ENCODE measurements at places on chromosomes 13 and 19. TPM values are rescaled to one million over a fixed set of nuclear protein-coding genes. Genes with fewer than 3 reads are reported as not detected.

Gene LMTK3
- total RNA-seq, result 0.09 TPM

- H3K4me1 ChIP-seq, result no peaks in the 10 kb centered on the region
- H3K27me3 ChIP-seq, result no peaks in the 10 kb centered on the region
- DNase-seq, result no peak
- no peak overlapping the region for H3K27ac ChIP-seq
- no peak overlapping the region for H3K4me3 ChIP-seq
Measured at GRCh38 chr19:42352301-42353259, 27.1 kb downstream of the MEGF8 start.

GRCh38 chr19:51047031-51047335 is 12.2 kb upstream of the KLK12 start:
- H3K4me1 ChIP-seq, result no peaks in the 10 kb centered on the region
- H3K36me3 ChIP-seq, result no peaks in the 10 kb centered on the region
- no peak for DNase-seq

Gene MEDAG
- not detected for total RNA-seq

GRCh38 chr13:104648291-104648690 is 1582.1 kb upstream of the SLC10A2 start:
- H3K27ac ChIP-seq, result no peak overlapping the region
- no peak for DNase-seq
- no peaks in the 10 kb centered on the region for H3K27me3 ChIP-seq
- H3K36me3 ChIP-seq, result no peaks in the 10 kb centered on the region
- no peaks in the 10 kb centered on the region for H3K4me1 ChIP-seq
- H3K4me3 ChIP-seq, result no peak overlapping the region

Gene ICAM4
- total RNA-seq, result 1.6 TPM

DNA sequence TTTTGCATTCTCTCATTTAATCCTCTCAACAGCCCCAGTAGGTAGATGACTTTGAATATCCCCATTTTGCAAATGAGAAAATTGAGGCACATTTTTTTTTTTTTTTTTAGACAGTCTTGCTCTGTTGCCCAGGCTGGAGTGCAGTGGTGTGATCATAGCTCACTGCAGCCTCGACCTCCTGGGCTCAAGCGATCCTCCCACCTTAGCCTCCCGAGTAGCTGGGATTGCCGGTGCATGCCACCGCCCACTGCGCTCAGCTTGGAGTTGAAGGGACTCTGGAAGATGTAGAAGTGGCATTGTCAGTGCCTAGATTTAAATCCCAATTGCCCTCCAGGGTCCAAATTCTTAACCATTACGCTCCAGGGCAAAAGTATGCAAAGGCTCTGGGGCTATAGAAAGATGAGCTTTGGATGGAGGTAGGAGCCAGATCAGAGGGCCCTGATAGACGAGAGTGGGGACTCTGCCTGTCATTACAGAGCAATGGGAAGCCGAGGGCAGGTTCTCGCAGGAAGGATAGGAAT is 813 bp upstream of the MCOLN1 start:
- H3K27me3 ChIP-seq, result no peaks in the 10 kb centered on the region
- no peak overlapping the region for H3K27ac ChIP-seq
- no peaks in the 10 kb centered on the region for H3K4me1 ChIP-seq
- H3K36me3 ChIP-seq, result no peaks in the 10 kb centered on the region
- H3K4me3 ChIP-seq, result peak overlapping the region; percentile 77

- H3K27me3 ChIP-seq, result no peaks in the 10 kb centered on the region
- H3K27ac ChIP-seq, result peak overlapping the region; percentile 97
- H3K4me3 ChIP-seq, result peak overlapping the region; percentile 20
- H3K4me1 ChIP-seq, result no peaks in the 10 kb centered on the region
- peaks cover 8% of the 10 kb centered on the region for H3K36me3 ChIP-seq
- DNase-seq, result no peak
Measured at GRCh38 chr13:46097663-46098062, 7.2 kb downstream of the CPB2 start.

DNA sequence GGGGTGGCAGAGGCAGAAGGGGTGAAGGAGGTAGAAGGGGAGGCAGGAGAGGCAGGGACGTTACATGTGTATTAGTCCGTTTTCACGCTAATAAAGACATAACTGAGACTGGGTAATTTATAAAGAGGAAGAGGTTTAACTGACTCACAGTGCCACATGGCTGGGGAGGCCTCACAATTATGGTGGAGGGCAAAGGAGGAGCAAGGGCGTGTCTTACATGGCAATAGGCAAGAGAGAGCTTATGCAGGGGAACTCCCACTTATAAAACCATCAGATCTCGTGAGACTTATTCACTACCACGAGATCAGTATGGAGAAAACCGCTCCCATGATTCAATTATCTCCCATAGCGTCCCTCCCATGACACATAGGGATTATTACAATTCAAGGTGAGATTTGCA is 19.0 kb upstream of the ACOD1 start:
- H3K36me3 ChIP-seq, result no peaks in the 10 kb centered on the region
- DNase-seq, result no peak
- no peak overlapping the region for H3K4me3 ChIP-seq
- H3K27ac ChIP-seq, result no peak overlapping the region

Gene CAMSAP3
- total RNA-seq, result 21.8 TPM

DNA sequence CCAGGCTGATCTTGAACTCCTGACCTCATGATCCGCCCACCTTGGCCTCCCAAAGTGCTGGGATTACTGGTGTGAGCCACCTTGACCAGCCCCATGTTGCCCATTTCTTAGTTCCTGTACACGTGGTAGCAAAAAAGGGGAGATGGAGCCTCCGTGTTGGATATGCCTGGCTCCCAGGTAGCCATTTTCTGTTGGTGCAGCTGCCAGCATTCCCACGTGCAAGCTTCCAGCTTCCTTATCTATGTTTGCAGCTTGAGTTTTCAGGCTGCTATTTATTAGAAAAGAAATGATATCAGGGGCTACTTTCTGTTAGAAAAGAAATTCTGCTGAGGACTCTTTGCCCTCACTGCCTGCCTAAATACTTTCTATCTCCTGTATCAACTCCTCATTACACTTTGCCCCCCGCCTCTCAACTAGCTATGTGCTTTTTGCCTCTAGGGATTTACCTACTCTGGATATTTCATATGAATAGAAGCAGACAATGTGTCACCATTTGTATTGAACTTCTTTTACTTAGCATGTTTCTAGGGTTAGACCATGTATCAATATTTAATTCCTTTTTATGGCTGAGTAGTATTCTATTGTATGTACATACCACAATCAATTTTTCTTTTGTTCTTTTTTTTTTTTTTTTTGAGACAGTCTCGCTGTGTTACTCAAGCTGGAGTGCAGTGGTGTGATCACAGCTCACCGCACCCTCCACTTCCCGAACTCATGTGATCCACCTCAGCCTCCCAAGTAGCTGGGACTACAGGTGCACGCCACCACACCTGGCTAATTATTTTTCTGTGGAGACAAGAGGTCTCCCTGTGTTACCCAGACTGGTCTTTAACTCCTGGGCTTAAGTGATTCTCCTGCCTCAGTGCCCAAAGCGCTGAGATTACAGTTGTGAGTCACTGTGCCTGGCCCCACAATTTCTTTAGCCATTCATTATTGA is 3.4 kb upstream of the TMED1 start:
- no peak overlapping the region for H3K27ac ChIP-seq
- DNase-seq, result no peak
- H3K36me3 ChIP-seq, result no peaks in the 10 kb centered on the region
- H3K4me3 ChIP-seq, result no peak overlapping the region
- H3K4me1 ChIP-seq, result no peaks in the 10 kb centered on the region

Gene EML2
- total RNA-seq, result 14.6 TPM

GRCh38 chr13:100039740-100040139 is 49.2 kb upstream of the PCCA start:
- no peak for DNase-seq
- no peak overlapping the region for H3K27ac ChIP-seq
- H3K36me3 ChIP-seq, result no peaks in the 10 kb centered on the region
- peaks cover 9% of the 10 kb centered on the region for H3K4me1 ChIP-seq

GRCh38 chr13:29621051-29621800 is 25.7 kb upstream of the SLC7A1 start:
- no peaks in the 10 kb centered on the region for H3K27me3 ChIP-seq
- no peak overlapping the region for H3K27ac ChIP-seq
- H3K4me1 ChIP-seq, result no peaks in the 10 kb centered on the region
- H3K36me3 ChIP-seq, result no peaks in the 10 kb centered on the region
- H3K4me3 ChIP-seq, result no peak overlapping the region

DNA sequence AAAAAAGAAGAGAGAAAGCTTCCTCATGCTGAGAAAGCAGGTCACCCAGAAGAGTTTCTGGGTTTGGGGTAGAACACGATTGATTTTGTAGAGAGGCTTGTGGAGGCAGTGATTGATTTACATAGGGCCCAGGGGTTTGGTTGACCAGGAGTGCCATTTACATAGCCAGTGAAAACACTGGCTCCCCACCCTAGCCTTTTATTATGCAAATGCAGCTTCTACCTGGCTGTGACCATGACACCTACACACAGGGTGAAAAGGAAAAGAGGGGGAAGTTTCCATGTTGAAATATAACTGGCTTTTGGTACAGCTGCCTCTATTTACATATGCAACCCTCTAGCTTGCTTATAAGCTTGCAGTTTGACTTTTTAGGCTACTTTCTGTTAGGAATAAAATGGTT is 62.0 kb downstream of the ZNF100 start:
- no peak overlapping the region for H3K4me3 ChIP-seq
- H3K27me3 ChIP-seq, result no peaks in the 10 kb centered on the region
- DNase-seq, result no peak
- no peak overlapping the region for H3K27ac ChIP-seq

DNA sequence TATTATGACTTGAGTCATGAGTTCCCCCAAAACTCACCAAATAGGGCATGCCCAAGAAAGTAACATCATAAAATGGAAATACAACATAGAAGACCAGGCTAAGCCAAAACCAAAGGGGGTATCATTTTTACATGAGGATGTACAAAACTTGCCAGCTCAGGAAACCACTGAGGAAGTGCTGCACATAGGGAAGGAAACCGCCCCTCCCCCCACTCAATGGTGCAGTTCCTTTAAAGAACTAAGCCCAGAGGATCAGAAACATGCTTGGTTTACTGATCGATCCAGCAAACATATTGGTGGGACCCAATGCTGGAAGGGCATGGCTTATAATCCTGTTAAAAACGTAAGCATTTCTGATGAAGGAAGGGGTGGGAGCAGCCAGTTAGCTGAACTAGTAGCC is 4.2 kb upstream of the ZNF486 start:
- no peak overlapping the region for H3K27ac ChIP-seq
- H3K27me3 ChIP-seq, result no peaks in the 10 kb centered on the region
- H3K4me1 ChIP-seq, result no peaks in the 10 kb centered on the region
- no peaks in the 10 kb centered on the region for H3K36me3 ChIP-seq
- H3K4me3 ChIP-seq, result no peak overlapping the region
- DNase-seq, result no peak

DNA sequence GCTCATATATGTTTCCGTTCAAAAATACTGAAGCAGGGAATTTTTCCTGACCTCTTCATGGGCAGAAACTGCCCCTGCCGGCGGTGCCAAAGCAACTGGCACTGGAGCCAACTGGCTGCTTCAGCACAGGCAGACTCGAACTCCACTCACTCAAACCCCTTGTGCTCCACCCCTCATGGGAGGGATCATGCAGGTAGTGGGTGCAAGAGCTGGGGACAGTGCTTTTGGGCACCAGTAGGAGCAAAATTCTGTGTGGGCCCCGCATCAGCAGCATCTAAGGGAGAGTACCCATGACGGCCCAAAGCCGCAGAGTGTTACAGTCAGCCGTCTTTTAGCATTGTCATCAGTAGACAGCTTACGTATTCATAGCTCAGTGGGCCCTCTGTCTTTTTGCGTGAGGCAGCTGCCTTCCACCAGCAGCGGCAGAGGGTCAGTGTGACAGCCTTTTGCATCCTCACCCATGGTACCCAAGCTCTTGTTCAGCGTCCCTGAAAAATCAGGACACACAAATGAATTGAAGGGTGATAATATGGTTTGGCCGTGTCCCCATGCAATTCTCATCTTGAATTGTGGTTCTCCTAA is 393.8 kb downstream of the SLITRK6 start:
- H3K36me3 ChIP-seq, result no peaks in the 10 kb centered on the region
- DNase-seq, result no peak
- H3K27ac ChIP-seq, result no peak overlapping the region
- H3K4me3 ChIP-seq, result no peak overlapping the region

GRCh38 chr13:107185889-107186288 is 618.0 kb upstream of the ARGLU1 start:
- no peak overlapping the region for H3K4me3 ChIP-seq
- H3K27ac ChIP-seq, result no peak overlapping the region
- H3K36me3 ChIP-seq, result no peaks in the 10 kb centered on the region
- DNase-seq, result no peak

GRCh38 chr13:114131583-114132418 is 622 bp downstream of the RASA3 start:
- peak overlapping the region; percentile 85 for H3K27ac ChIP-seq
- peak overlapping the region; percentile 60 for H3K4me3 ChIP-seq
- no peak for DNase-seq

DNA sequence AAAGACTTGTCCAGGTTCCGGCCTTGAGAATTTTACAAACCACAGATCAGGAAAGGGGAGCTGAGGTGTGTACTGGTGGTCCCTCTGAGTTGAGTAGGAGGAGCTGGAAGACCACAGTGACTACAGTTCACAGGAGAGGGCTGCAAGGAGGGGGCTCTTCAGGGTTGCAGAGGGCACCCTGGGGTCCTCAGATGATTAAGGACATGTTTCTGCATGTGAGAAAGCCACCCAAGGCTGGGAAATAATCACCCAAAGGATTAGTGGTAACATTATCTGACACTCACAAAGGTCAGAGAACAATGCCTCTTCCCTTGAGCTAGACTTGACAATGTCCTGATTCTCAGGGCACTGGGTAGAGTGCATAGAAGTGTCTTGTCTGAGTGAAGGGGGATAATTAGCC is 540.4 kb downstream of the IRS2 start:
- H3K4me1 ChIP-seq, result no peaks in the 10 kb centered on the region
- H3K27me3 ChIP-seq, result no peaks in the 10 kb centered on the region
- no peak for DNase-seq
- H3K27ac ChIP-seq, result no peak overlapping the region
- no peak overlapping the region for H3K4me3 ChIP-seq

- no peak overlapping the region for H3K4me3 ChIP-seq
- H3K27ac ChIP-seq, result no peak overlapping the region
- H3K27me3 ChIP-seq, result no peaks in the 10 kb centered on the region
- no peaks in the 10 kb centered on the region for H3K36me3 ChIP-seq
Measured at GRCh38 chr19:55014714-55015113, 23.4 kb downstream of the GP6 start.

DNA sequence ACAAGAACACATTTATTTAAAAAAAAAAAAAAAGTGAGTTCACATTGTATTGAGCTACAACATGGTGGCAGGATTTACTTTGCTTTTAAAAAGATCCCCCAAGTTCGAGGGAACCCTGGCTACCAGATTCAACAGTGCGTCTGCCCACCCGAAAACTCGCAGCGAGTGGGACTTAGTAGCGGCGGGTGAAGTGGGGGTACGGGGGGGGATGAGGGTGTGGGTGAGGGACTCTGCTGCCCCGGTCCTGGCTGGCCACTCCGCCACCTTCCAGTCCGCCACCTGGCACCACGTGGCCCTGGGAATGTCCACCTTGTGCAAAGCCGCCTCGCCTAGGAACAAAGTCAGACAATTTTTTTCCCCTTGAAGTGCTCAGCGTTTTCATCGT is 19.3 kb upstream of the TINCR start:
- H3K27me3 ChIP-seq, result no peaks in the 10 kb centered on the region
- no peak for DNase-seq
- no peak overlapping the region for H3K27ac ChIP-seq
- no peaks in the 10 kb centered on the region for H3K4me1 ChIP-seq
- no peak overlapping the region for H3K4me3 ChIP-seq
- H3K36me3 ChIP-seq, result peaks cover 49% of the 10 kb centered on the region

Data from right lobe of liver (tissue), 6 donors.